Activated CD4-positive, alpha-beta T cell treated with anti-CD3 and anti-CD28 coated beads for 24 hours (primary cell): ENCODE measurements at places on chromosomes 2 and 18.

GRCh38 chr2:237269138-237269875 lies 144.7 kb downstream of the COL6A3 start:
- DNase-seq = no peak

DNA sequence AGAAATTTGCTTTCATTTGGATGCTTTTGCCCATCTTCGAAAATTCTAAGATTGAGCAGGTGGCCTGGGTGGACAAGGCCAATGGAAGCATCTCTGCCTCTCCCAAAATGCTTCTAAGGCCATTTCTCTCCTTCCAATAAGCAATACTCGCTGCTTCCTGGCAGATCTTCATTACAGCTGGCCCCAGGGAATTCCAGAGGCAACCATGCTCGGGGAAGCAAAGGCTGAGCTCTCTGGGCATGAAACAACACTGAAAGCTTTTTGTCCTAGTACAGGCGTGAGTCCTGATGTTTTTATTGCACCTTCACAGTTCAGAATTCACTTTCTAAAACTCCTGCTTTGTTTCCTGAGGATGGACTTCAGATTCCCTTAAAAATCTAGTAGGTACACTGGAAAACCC lies 11.8 kb upstream of the NEDD4L start:
- no peak for DNase-seq

GRCh38 chr2:67346718-67347407 lies 50.3 kb upstream of the ETAA1 start:
- no peak for DNase-seq

- no peak for DNase-seq
Observed at GRCh38 chr2:82344670-82345069, 2040.1 kb upstream of the LRRTM1 start.

DNA sequence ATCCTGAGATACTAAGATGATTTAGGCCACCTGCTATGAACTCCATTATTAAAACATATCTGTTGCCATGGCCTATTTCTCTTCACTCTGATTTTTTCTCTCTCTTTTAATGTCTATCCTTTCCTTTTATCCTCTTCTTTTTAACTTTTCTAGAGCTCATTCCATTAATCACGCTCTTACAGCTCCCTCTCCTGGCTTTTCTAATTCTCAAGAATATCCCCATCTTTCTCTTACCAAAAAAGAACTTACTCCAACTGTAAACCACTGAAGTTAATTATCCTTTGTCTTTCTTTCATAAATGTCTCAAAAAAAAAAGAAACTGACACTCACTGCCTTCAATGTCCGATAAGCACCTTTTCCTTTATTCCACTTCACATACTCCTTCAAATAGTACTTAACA lies 7.9 kb downstream of the PPP3R1 start:
- DNase-seq = no peak

- no peak for DNase-seq
Observed at GRCh38 chr2:188158337-188159100, 133.2 kb upstream of the GULP1 start.

- DNase-seq = no peak
Observed at GRCh38 chr2:191748528-191749180, 70.7 kb downstream of the NABP1 start.

DNA sequence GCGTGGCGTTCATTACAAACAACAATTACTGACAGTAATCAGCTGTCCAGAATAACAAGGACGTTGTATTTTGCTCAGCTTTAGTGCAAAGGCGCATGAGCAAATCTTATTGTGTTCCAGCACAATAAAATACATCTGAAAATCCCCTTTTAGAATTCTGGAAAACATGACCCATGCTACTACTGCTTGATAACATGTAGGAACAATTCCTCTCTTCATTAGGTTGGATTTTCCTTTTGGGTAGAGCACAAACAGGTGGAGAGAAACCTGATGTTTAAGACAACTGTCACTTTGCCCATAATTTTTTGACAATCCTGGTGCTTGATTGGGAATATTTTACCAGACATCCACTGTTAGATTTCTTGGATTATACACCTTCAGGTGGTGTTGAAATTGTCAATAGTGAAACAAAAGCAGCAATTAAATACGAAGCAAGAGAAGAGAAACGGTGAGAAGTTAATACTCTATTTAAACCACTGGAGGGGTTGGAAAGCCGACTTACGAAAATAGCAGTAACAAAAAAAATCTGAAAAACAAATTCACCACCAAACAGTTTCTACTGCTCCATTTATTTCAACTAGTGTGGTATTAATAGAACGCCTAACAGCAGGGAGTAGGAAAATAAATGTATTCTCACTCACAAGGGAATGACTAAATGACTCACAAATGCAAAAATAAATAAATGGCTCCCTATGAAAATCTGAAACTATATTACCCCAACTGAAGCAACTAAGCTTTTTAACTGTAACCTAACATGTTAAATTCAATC lies 102.7 kb downstream of the CPO start:
- DNase-seq = no peak

DNA sequence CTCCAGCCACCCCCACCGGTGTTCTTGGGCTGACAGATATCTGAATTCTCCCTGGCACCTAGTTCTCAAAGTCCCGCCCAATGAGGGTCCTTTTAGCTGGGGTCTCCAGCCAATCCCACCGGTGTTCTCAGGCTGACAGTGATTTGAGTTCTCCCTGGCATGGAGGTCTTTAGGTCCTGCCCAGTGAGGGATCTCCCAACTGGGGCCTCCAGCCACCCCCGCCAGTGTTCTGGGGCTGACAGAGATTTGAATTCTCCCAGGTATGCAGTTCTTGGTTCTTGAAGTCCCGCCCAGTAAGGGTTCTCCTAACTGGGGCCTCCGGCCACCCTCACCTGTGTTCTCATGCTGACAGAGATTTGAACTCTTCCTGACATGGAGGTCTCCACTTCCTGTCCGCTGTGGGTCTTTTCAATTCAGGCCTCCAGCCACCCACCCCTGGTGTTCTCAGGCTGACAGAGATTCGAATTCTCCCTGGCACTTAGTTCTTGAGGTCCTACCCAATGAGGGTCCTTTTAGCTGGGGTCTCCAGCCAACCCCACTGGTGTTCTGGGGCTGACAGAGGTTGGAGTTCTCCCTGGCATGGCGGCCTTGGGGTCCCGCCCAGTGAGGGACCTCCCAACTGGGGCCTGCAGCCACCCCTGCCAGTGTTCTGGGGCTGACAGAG lies 154.6 kb downstream of the ANKRD36 start:
- DNase-seq = no peak

GRCh38 chr2:227996366-227996765 lies 124.9 kb downstream of the DAW1 start:
- no peak for DNase-seq

- DNase-seq = no peak
Observed at GRCh38 chr2:54360055-54360792, 95.9 kb upstream of the SPTBN1 start.

GRCh38 chr2:96250188-96250587 lies 15.6 kb downstream of the TMEM127 start:
- no peak for DNase-seq

DNA sequence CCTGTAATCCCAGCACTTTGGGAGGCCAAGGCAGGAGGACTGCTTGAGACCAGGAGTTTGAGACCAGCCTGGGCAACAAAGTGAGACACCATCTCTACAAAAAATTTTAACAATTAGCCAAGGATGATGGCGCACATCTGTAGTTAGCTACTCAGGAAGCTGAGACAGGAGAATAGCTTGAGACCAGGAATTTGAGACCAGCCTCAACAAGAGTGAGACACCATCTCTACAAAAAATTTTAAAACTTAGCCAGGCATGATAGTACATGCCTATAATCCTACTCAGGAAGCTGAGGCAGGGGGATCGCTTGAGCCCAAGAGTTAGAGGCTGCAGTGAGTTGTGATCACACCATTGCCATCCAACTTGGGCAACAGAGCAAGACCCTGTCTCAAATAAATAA lies 7.0 kb downstream of the MEMO1 start:
- no peak for DNase-seq

GRCh38 chr2:126907671-126908070 lies 9.0 kb downstream of the TEX51 start:
- DNase-seq = no peak

- DNase-seq = no peak
Observed at GRCh38 chr2:227761740-227762476, 16.2 kb downstream of the SCYGR8 start.

DNA sequence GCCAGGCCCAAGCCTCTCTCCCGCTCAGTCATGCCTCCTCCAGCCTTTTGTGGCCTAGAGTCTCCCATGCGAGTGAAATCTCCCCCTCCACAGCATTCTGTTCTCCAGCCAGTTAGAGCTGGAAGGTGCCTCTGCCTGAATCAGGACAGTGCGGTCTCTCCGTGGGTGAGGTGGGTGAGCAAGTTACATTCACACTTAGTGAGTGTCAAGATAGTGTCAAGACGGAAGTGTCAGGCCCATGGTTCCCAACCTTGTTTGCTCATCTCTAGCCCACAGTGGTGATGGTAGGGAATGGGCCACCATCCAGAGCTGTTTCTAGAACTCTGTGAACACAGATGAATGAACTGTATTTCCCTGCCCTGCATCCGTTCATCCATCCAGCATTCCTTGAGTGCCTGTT lies 59.5 kb downstream of the LPIN1 start:
- no peak for DNase-seq

GRCh38 chr18:30684825-30685481 lies 357.6 kb downstream of the DSC3 start:
- DNase-seq = no peak

DNA sequence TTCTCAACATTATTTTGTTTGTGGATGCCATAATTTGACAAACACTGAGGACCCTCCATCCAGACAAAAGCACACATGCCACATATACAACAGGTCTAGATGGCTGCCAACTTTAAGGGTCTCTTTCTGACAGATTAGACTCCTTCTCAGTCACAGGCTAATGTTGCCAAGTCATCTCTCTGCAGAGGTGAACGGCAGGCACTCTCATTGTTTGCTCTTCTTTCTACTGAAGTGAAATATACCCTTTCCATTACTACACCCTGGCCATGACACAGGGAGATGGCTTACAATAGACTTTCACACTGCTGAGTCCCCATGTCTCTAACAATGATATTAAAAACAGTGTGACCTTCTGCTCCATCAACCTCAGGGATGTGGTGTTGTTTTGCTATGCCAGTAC lies 47.5 kb upstream of the ZNF397 start:
- DNase-seq = no peak

DNA sequence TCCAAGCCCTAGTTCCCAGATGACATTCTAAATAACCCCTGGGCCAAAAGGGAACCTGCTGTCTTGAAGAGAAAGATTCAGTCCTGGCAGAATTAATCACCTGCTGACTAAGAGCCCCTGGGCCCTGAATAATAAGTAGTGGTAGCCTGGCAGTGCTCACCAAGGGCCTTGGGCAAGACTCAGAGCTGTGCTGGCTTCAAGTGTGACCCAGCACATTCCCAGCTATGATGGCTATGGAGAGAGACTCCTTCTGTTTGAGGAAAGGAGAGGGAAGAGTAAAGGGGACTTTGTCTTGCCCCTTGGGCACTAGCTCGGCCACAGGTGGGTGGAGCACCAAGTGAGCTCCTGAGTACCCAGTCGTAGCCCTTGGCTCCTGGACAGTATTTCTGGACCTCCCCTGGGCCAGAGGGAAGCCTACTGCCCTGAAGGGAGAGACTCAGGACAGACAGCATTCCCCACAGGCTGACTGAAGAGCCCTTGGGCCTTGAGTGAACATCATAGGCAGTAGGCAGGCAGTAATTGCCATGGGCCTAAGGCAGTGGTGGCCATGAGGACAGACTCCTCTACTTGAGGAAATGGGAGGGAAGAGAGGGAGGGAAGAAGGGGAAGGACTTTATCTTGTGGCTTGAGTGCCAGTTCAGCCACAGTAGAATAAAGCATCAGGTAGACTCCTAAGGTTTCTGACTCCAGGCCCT lies 40.0 kb upstream of the INPP4A start:
- no peak for DNase-seq

- DNase-seq = no peak
Observed at GRCh38 chr18:44803019-44803650, 122.4 kb downstream of the SETBP1 start.

- DNase-seq = no peak
Observed at GRCh38 chr2:241818229-241818942, 9.4 kb downstream of the NEU4 start.

DNA sequence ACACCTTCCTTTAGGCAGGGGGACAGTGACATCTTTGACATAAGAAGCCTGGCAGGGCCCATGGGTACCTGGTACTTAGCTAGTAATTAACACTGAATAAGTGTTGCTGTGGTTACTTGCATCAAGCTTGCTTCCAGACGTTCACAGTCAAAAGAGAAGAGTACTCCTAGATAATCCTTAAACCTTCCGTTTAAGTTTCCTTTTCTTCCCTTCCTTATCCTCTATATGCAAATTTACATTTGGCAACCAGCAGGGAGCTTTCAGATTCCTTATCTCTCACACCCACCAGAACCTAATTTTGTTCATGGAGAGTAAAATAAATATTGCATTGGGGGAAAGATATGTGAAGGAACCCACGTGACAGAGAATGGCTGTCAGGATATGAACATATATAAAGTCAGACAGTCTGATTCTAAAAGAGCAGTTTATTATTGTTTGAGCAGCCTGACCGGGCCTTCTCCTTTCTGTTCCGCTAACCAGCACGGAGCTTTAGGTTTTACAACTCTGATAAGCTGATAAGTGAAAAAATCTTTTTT lies 7.8 kb upstream of the RAB31 start:
- no peak for DNase-seq

- no peak for DNase-seq
Observed at GRCh38 chr2:27903018-27903417, 12.5 kb downstream of the BABAM2 start.

- DNase-seq = no peak
Observed at GRCh38 chr18:43887491-43887890, 610.2 kb upstream of the SYT4 start.

DNA sequence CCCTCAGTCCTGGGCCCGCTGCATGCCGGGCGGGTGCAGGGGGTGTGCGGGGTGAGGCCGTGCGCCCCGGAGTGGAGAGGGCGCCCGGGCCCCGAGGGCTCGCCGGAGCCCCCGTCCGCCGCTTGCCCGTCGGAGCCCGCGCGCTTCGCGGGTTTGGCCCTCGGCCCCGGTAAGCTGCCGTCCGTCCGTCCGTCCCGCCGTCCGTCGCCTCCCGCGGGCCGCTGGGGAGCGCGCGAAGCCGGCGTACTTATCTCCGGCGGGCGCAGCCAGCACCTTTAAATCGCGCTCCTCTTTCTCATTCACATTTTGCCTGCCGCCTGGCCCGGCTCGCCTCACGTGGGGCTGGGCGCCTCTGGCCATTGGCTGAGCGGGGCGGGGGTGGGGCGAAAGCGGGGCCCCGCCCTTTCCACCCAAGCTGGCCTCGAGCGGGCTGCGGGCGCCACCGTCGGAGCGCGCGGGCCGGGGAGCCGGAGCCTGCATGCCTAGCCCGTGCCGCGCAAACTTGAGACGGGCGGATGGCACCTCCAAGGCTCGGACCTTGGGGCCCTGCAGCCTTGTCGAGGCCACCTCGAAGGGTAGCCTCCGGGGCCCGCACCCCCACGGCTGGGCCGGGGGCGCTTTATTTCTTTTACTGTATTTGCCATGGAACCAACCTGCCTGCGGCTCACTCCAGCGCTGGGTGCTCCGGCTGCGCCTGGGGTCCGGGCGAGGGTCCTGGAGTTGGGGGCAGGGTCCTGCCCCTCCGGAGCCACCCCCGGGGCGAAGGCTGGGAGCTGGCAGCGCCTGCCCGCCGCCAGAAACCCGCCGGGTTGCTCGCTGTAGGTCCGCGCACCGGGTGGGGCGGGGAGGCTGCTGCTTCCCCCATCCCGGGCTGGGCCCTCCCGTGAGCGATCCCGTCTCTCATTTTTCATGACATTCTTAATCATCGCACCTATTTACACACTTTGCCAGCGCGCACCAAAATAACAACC lies at the start of gene GBX2:
Gene GBX2 (minus strand): TSS at position 277 of the 971 bp plus-strand sequence. CDS start 415 bp downstream, outside the sequence.
- no peak for DNase-seq
